Panc1 (cell line): ENCODE measurements at places on chromosomes 1 and 21. TPM values are rescaled to one million over a fixed set of nuclear protein-coding genes. Genes with fewer than 3 reads are reported as not detected.

The PTGFR gene
- not detected for total RNA-seq

The GPR157 gene
- total RNA-seq: 19.8 TPM

The ARHGEF10L gene
- total RNA-seq: 5.9 TPM

The CREB3L4 gene
- total RNA-seq: 12.3 TPM

DNA sequence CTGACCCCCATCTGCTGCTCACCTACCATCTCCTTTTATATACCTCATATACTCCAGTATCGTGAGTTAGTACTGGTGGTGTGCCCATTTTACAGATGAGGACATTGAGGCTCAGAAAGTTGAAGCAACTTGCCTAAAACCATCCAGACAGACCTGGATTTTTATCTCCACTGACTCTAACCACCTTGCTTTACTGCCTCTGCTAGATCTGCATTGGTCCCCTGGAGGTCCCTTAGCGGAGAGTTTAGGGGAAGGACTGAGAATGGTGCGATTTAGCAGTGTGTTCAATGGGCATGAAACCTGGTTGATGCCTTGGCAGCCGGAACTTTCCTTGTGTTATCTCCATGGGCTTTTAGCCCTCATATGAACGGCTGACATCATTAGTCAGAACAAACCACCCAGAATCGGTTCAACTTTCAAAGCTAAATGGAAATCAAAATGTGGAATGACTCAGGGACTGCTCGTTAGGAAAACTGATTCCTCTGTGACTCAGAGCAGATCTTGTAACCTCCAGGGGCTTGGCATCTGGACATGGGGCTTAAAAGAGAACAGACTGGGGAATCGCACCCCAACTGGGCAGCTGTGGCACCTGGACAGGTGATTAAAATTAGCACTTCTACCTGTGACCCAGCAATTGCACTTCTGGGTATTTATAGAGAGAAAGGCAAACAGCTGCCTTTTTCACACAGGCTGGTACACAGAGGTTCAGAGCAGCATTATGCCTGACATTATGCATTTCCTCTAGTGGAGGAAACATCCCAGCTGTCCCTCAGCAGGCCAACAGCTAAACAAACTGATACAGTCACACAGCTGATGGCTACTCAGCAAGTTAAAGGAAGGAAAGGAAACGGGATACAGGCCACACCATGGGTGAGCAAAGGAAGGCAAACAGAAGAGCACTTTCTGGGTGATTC, 25.3 kb downstream of the TMEM51 start:
- DNase-seq: peak; percentile 90

DNA sequence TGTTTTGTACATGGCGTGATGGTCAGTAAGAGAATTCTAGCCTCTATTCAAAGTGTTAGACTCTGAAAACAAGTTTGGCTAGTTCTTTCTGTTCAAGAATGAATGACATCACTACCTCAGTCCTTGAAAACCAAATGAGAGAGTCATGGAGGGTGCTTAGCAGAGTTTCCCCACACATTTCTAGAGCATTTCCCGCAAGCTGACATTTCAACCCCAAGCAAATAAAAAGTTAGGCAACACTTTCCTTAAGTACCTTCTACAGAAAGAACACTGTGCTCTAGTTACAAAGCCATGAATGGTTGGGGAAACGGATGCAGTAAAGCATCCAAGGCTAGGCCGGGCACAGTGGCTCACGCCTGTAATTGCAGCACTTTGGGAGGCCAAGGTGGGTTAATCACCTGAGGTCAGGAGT, 47.9 kb upstream of the SLC44A3 start:
- DNase-seq: no peak
